ENCODE measurements at places on chromosomes 3 and 15.
A peak's percentile ranks its signal among the peaks of the same experiment; 100 is the strongest.

GRCh38 chr15:67838789-67839332, 984 bp downstream of the RNU6-1 start:
- peak; percentile 82 for DNase-seq

- DNase-seq: no peak
Observed at GRCh38 chr15:65163041-65163440, 22.1 kb downstream of the CLPX start.

GRCh38 chr15:40064231-40064894, 25.4 kb upstream of the SRP14 start:
- DNase-seq: no peak

- peak; percentile 42 for DNase-seq
Observed at GRCh38 chr15:100866386-100867330, 13.0 kb upstream of the ALDH1A3 start.

GRCh38 chr3:122754929-122755328, 38.7 kb downstream of the HSPBAP1 start:
- DNase-seq: no peak

DNA sequence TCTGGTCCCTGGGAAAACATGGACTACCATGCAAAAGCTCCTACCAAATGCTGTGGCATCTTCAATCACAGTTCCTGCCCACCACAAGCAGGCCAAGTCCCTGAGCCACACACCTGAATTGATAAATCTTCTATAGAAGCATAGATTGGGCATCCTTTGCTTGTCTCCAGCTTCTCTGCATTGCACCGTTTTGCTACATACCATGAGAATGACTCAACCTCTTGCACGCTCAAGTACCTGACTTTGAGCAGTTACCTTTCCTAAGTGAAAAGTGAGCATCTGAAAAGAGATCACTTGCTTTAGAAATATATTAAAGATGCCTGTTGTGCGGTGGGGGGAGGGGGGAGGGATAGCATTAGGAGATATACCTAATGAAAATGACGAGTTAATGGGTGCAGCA, 31.3 kb downstream of the GATM start:
- no peak for DNase-seq

GRCh38 chr15:85625856-85626255, 168.9 kb downstream of the KLHL25 start:
- DNase-seq: no peak

DNA sequence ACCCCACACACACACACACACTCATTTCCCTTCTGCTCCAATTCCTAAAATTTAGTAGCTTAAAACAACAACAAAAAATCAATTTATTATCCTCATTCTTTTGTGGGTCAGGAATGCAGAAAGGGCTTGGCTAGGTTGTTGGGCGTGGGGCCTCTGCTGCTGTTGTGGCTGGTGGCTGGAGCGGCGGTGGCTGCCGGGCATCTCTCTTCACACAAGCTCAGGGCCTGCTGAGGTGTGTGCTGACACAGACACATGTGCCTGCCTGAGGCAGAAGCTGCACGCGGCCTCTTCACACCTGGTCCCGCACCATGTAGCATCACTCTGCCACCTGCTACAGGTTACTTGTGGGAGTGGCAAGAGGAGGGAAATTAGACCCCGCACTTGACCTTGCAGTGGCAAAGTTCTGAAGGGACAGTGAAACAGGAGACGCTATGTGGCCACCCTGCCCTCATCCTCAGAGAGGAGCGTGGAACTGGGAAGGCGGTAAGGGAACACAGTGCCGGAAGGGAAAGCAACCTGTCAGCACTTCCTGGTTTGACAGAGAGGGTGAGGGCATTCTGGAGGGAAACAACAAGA, 64.0 kb upstream of the PRR20G start:
- DNase-seq: no peak

DNA sequence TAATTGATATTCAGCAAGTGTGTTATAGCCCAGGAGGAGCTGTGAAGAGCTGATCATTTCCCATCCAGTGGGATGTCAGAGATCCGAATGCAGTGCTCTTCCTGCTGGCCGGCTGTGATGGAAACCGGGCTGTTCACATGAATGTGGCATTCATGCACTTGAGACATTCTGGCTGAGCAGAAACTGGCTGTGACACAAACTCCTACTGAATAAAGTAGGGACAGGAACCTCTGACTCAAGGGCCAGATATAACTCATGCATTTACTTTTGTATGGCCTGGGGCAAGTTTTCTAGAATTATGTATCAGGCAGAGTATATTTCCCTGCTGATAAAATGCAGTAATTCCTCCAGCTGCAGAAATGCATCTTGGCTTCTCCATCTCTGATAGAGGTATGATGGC, 83.4 kb upstream of the FAM3D start:
- DNase-seq: no peak

- no peak for DNase-seq
Observed at GRCh38 chr3:100260081-100260684, 609 bp upstream of the TBC1D23 start.

DNA sequence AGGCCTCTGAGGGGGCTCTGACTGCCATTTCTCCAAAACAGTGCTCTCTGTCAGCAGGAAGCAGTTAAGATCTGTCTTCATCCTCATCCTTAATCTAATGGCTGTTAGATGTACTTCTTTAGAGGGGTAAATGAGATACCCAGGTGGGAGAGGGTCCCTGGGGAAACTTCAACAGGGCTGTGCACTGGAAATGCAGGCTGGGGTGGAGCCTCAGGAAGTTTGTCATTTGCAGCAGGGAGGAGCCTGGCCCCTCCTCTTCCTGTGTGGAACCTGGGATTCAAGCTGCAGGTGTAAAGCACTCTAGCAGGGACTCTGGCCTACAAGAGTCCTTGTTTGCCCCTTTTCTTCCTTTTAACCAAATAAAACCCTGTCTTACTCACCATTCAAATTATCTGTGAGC, 1173.6 kb downstream of the OTOL1 start:
- DNase-seq: no peak

DNA sequence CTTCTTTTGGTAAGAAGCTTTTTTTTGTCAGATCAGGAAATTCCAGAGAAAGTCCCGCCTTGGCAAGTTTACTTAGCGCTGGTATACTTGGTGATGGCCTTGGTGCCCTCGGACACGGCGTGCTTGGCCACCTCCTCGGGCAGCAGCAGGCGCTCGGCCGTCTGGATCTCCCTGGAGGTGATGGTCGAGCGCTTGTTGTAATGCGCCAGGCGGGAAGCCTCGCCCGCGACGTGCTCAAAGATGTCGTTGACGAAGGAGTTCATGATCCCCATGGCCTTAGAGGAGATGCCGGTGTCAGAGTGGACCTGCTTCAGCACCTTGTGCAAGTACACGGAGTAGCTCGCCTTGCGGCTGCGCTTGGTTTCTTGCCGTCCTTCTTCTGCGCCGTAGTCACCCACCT, 46.6 kb downstream of the QTRT2 start:
- DNase-seq: no peak

DNA sequence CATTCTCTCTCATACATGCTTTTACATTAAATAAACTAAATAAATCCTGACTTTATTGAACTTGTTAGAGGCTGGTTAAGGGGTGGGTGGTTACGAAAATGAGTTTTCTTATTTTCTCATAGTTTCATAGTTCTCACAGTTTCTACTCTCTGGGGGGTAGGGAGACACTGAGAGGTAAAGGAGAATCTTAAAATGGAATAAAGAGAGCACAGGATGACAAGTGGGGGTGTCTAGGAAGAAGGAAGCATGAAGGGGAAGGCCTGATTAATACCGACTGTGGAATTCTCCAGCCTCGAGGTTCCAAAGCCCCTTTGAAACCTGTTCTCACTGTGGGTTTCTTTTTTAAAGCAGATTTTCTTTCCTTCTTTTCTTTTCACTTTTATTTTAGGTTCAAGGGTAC, 66.4 kb upstream of the TRA2B start:
- DNase-seq: no peak

DNA sequence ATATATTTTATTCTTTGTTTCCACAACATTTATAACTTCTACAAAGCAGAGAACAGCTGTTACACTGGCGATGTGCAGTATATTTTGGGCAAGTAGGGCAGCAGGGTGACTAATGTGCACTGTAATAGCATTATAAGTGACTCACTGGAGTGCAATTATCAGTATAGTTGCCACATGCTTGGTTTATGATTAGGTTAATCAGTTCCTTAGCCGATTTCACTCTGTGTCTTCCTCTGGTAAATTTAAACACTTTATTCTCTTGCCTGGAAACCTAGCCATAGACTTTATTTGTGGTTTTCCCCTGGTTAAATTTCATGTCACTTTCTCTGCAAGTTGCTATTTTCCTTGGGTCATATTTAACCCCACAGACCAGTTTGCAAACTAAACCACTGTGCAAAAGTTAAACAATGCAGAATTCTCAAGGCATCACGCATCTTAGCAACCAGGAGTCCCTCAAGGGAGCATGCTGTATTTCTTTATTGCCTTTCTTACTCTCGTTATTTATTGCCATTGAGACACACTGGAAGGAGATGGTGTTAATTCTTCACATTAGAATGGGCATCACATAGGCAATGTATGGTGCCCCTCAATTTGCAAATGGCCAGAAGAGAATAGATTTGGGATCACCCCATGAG, 690.2 kb upstream of the DPPA4 start:
- DNase-seq: no peak

DNA sequence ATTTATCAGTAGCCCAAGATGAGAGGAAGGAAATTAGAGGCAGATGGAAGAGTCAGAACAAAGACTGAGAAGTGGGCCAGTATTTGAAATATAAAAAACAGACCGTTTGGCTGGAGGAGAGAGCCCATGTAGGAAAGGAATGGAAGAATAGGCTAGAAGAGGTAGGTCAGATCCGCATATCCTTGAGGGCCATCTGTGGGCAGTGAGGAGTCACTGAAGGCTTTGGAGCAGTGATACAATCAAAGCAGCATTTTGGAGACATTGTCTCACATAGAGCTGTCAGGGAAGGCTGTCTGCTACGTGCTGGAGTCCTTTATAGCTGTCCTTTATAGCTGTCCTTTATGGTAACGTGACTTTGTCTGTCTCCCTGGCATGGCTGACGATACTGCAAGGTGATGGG, 92.0 kb upstream of the VEPH1 start:
- no peak for DNase-seq

- DNase-seq: no peak
Observed at GRCh38 chr3:113183748-113184661, 27.4 kb upstream of the BOC start.

- no peak for DNase-seq
Observed at GRCh38 chr3:197520311-197521276, 35.2 kb downstream of the BDH1 start.

DNA sequence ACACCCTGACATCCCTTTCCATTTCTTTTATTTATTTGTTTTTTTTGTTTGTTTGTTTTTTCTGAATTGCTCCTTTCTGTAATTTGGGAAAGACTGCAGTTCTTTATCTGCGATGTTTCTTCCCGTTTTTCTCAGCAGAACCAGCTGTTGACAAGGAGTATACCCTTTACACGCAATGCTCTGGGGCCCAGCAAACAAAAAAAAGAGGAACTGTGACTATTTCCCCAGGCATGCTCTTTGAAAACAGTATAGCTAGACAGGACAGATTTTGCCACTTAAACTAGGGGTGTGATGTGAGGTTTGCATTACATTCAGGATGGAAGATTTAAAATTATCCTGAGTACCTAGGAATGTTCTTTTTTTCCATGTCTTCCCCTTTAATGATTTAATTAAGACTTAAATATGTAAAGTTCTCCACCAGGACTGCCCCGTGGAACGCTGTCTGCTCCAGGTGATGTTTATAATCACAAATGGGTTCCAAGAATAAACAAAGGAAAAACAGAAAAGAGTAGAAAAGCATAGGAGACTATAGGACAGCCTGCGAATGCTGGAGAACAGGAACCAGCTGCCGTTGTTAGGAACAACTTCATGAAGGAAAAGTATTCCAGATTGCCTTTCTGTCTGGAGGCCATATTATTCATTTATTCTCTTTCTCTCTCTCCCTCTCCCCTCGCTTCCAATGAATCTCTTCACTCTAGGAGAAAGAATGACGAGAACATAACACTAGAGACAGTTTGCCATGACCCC, 43.3 kb downstream of the TGFBR2 start:
- DNase-seq: no peak

DNA sequence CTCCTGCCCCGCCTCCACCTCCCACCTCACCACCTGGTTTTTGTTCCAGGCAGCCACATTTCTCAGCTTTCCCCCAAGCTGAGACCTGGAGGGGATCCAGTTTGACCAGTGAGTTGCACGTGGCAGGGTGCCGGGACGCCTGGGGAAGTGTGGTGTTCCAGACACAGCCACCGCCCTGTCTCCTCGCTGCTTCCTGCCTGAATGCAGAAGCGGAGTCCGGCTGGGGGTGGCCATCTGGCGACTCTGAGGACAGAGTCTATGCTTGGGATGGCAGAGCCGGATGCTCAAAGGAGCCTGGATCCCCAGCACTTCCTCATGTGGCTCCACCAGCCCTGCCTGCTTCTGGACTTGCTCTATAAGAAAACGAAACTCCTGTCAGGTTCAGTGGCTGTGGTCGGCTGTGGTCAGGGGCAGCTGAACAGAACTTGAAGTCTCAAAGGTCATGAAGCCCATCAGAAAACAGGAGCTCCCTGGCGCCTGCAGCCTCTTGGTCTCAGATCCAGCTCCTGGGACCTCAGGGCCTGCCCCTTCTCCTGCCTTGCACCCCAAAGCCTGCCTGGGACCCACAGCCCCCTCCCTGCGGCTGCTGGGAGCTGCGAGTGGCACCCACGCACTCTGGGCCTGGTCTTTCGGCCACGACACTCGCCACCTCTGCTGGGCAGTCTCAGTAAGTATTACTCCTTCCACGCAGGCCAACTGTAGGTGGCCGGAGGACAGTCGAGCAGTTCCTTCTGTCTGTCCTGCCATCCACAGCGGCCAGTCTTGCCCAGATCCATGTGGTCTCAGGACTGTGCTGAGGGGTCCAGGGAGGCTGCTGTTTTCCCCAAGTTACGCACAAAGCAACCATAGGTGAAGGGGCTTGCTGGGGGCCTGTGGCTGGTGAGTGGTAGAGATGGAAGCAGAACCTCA, 112.8 kb upstream of the MEF2A start:
- peak; percentile 79 for DNase-seq

DNA sequence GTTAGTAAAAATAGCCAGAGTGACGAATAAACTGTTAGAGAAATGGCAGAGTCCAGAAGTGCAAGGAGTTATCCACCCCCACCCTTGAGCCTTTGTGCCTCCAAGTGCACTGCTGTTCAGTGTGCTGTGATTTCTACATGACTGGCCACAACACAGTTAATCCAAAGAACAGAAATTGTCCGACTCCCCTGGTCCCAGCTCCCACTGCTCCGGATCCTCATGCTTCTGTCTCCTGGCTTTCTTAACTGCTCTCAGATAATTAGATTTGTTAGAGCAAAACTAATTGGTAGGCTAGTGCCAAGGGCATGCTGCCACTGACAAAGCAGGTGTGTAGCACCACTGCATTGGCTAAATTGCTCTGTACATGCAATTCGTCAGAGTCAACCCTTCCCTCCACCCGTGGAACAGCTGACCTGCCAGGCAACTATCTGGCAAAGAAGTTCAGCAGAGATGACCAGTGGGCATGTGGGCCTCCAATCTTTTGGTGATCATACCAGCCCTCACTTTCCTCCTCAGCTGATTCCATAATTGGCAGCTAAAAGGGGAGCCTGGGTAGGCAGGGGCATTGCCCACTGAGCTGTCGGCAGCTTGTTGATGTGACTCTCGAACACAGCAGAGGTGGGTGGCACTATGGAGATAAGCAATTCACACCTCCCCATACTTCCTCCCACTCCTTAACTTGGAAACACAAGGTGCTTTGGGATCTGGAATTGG, 18.9 kb upstream of the ACAP2 start:
- no peak for DNase-seq

- DNase-seq: no peak
Observed at GRCh38 chr3:190495796-190496195, 18.1 kb upstream of the IL1RAP start.
